ENCODE measurements at places on chromosomes 13 and 19. TPM values are rescaled to one million over a fixed set of nuclear protein-coding genes. Genes with fewer than 3 reads are reported as not detected.

GRCh38 chr13:110070511-110071120 is 236.3 kb downstream of the COL4A1 start:
- no peak for DNase-seq

GRCh38 chr13:91078093-91078679 is 269.3 kb upstream of the MIR17HG start:
- DNase-seq, result no peak

ZIC2 gene
- total RNA-seq, result 426 TPM

DNA sequence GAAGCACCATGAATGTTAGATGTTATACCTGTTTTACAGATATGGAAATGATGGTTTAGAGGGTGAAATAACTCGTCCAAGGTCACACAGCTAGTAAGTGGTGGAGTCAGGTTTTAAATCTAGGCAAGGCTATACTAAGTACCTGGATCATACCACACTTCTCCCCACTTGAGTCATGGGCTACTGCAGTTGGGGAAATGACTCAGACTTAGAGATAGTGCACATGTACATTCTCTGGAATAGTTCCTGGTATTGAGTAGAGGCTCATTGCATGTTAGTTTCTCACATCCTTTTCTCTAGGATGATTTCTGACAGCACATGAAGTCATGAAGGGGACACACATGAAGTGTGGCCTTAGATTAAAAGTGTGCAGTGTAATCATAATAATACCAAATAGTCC is 76.2 kb upstream of the TNFSF11 start:
- no peak for DNase-seq

SIGLECL1 gene
- not detected for total RNA-seq

STARD13 gene
- total RNA-seq, result 2.1 TPM

- no peak for DNase-seq
These were observed 12.0 kb downstream of the LPAR6 start for GRCh38 chr13:48400850-48401291.

RASAL3 gene
- 1.9 TPM for total RNA-seq

All from H9 (cell line).